ENCODE measurements at places on chromosomes 1 and 21.

DNA sequence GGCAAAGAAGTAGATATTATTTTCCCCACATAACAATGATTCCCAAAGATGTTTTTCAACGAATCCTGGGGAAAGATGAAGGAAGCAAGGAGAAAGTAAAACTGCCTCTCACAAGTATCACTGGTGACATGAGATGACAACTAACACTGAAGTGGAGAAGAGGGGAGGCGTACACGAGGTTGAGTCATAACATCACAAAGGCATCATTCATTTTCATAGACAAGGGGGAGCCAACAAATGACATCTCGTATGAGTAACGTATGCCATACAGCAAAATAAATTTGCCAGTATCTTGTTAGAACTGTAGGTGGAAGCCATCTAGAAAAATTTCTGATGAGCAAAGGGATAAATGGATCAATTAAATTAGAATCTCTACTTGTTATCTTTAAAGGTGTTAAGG, 56.6 kb downstream of the ATP1B1 start:
- no peak for DNase-seq

DNA sequence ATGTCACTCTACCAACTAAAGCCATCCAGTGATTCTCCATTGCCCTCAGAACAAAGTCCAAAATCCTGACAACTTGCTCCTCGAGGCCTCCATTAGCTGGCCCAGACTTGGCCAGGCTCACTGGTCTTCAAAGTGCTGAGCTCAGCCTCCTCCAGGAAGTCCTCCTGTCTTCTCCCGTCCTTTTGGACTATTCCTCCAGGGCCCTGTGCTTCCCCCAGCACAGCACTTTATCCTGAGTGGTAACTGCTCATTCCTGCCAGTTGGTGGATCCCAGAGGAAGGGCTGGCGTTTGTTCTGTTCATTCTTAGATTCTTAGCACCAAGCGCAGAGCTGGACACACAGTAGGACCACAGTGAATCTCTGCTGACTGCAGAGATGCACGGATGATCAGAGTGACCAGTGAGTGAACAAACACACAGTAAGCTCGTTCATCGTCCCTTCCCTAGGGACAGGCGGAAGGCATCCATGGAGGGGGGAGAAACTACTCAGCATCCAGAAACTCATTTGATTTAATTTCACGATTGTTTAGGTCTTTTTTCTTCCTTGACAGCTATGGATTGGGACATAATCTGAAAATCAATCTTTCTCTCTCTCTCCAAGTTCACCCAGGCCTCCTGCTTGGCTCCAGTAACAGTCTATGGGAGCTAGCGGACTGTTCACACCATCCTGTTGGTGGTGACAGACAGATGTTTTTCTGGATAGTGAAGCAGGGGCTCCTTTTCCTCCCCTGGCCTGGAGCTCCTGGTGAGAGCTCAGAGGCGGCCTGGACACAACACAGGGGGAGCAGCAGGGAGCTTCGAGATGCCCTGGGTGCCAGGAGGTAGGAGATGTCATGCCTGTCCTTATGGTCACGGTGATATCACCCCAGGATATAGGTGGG, 180.2 kb downstream of the PTPRU start:
- no peak for DNase-seq

GRCh38 chr1:33128781-33129180, 47.8 kb downstream of the AZIN2 start:
- no peak for DNase-seq

- DNase-seq, result no peak
These were observed 143.7 kb downstream of the ST6GALNAC5 start for GRCh38 chr1:77010937-77011336.

- DNase-seq, result no peak
These were observed 154.8 kb upstream of the VAMP3 start for GRCh38 chr1:7616076-7616832.

DNA sequence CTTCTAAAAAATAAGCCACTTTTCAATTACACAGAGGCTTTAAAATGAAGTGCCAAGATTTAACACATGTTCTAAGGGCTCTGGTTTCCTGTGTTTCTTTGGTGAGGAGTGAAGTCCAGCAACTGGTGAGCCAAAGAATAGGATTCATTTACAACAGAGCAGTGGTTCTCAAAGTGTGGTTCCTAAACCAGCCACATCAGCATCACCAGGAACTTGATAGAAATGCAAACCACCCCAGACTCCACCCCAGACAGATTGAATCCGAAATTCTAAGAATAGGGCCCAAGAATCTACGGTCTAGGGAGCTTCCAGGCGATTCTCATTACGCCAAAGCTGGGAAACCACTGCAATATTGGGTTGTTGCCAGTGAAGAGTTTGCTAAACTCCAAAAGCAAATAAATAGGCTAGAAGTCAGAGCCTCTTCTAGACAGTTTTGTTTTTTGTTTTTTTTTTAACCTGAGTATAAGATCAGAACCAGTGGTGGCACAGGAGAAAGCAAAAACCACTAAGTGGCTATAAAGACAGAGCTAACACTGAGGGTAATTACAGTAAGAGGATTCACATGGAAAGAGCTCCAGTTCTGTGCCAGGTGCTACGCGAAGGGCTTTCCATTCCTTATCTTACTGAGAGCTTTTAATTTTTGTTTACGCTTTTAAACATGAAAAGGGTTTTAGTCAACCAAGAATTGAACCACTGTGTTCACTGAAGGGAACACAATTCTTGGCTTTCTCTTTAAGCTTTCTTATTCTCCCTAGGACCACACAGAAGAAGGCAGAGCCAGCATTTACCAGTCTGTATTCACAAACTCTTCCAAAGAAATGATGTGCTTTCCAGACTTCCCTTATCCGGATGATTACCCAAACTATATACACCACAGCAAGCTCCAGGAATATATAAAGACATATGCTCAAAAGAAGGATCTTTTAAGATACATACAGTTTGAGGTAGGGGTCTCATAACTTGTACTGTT, 42.4 kb upstream of the FMO2 start:
- no peak for DNase-seq

Data from NCI-H1048 (cell line).